ENCODE measurements at places on chromosomes 4 and X. TPM values are rescaled to one million over a fixed set of nuclear protein-coding genes. Genes with fewer than 3 reads are reported as not detected.

Gene CLGN
- 20.7 TPM for total RNA-seq

Gene FAM9B
- not detected for total RNA-seq

Gene CTAG2
- not detected for total RNA-seq

Gene HS6ST2
- 1.1 TPM for total RNA-seq

Gene ADH7
- total RNA-seq: 0.64 TPM

Gene HTN1
- total RNA-seq: not detected

Gene PARM1
- 105 TPM for total RNA-seq

Gene ZNF157
- 1.4 TPM for total RNA-seq

Gene UGT2B15
- total RNA-seq: not detected

Gene P2RY10
- total RNA-seq: not detected

Gene ADGRL3
- total RNA-seq: 1.7 TPM

Gene PRR32
- not detected for total RNA-seq

Gene ASMT
- 1.0 TPM for total RNA-seq

Gene SSX1
- total RNA-seq: not detected

Gene SPOCK3
- 18.1 TPM for total RNA-seq

Gene FAAH2
- total RNA-seq: 40.2 TPM

Gene PPP2R2C
- 10.4 TPM for total RNA-seq

Gene NPY1R
- total RNA-seq: 9.5 TPM

Gene POU4F2
- 0.51 TPM for total RNA-seq

Gene MECP2
- total RNA-seq: 54.4 TPM

Gene LARP7
- 35.4 TPM for total RNA-seq

Gene SERTM2
- total RNA-seq: 10.7 TPM

Gene ZNF630
- total RNA-seq: 5.2 TPM

Gene YIPF6
- total RNA-seq: 28.6 TPM

Gene SGMS2
- total RNA-seq: 37.4 TPM

Gene NEIL3
- total RNA-seq: 0.51 TPM

Gene CXCR3
- 1.1 TPM for total RNA-seq

Gene FANCB
- 2.4 TPM for total RNA-seq

Gene ITGB1BP2
- total RNA-seq: 6.5 TPM

Gene TXK
- 4.8 TPM for total RNA-seq

Gene VCX3A
- 18.1 TPM for total RNA-seq

Gene HHIP
- 0.82 TPM for total RNA-seq

Gene PDGFRA
- 5.8 TPM for total RNA-seq

Gene CT45A6
- not detected for total RNA-seq

Gene CLCN4
- 15.3 TPM for total RNA-seq

Gene MAMLD1
- total RNA-seq: 51.7 TPM

Gene HSD17B13
- 1.7 TPM for total RNA-seq

Gene XPNPEP2
- total RNA-seq: not detected

Gene PNMA6F
- total RNA-seq: 0.97 TPM

Gene TENM3
- total RNA-seq: 21.4 TPM

Gene SPIN4
- total RNA-seq: 5.8 TPM

Gene SH2D1A
- total RNA-seq: 0.09 TPM

Gene ITM2A
- 23.0 TPM for total RNA-seq

Gene COL25A1
- total RNA-seq: 2.8 TPM

Gene TMEM156
- 0.51 TPM for total RNA-seq

Gene RELL1
- 18.9 TPM for total RNA-seq

Gene BGN
- 174 TPM for total RNA-seq

Gene DEFB131A
- total RNA-seq: not detected

Gene PLS3
- 69.3 TPM for total RNA-seq

Gene RADX
- 7.9 TPM for total RNA-seq

Gene GIMD1
- total RNA-seq: not detected

Data from prostate gland (tissue), 2 donors.